ENCODE measurements at places on chromosomes 3 and 15.

DNA sequence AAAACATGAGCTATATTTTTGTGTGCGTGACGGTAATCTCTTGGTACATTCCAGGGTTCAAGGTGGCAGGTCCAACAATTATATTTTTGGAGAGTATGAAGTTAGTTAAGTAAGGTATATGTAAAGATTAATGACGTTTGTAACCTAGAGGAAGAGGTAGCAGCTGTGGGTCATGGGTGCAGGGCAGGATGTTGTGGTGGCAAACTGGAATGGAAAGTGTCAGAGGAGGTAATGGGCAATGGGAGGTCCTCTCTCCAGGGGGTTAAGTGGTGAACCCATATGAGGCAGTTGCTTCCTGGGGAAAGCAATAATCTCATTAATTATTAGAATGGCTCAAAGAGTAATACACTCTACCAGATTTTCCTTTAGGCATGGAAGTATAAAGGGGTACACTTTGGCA, 1.0 kb upstream of the CD200R1L start:
- H3K27ac ChIP-seq, result no peak overlapping the region
- no peak for DNase-seq
- peaks cover 45% of the 10 kb centered on the region for H3K36me3 ChIP-seq
- no peak overlapping the region for H3K4me3 ChIP-seq
- no peaks in the 10 kb centered on the region for H3K4me1 ChIP-seq

- peaks cover 6% of the 10 kb centered on the region for H3K4me1 ChIP-seq
- no peak overlapping the region for H3K27ac ChIP-seq
- no peak for DNase-seq
These were observed 276.2 kb upstream of the TBC1D5 start for GRCh38 chr3:18018491-18019160.

- no peak for DNase-seq
- no peak overlapping the region for H3K27ac ChIP-seq
- H3K27me3 ChIP-seq, result peaks cover 29% of the 10 kb centered on the region
- H3K36me3 ChIP-seq, result peaks cover 6% of the 10 kb centered on the region
- peaks cover 51% of the 10 kb centered on the region for H3K4me1 ChIP-seq
These were observed 2.9 kb upstream of the DNAJB8 start for GRCh38 chr3:128469556-128469955.

- peaks cover 18% of the 10 kb centered on the region for H3K36me3 ChIP-seq
- peaks cover 6% of the 10 kb centered on the region for H3K27me3 ChIP-seq
- DNase-seq, result no peak
- H3K4me3 ChIP-seq, result no peak overlapping the region
These were observed 131.7 kb downstream of the XXYLT1 start for GRCh38 chr3:195139091-195139875.

DNA sequence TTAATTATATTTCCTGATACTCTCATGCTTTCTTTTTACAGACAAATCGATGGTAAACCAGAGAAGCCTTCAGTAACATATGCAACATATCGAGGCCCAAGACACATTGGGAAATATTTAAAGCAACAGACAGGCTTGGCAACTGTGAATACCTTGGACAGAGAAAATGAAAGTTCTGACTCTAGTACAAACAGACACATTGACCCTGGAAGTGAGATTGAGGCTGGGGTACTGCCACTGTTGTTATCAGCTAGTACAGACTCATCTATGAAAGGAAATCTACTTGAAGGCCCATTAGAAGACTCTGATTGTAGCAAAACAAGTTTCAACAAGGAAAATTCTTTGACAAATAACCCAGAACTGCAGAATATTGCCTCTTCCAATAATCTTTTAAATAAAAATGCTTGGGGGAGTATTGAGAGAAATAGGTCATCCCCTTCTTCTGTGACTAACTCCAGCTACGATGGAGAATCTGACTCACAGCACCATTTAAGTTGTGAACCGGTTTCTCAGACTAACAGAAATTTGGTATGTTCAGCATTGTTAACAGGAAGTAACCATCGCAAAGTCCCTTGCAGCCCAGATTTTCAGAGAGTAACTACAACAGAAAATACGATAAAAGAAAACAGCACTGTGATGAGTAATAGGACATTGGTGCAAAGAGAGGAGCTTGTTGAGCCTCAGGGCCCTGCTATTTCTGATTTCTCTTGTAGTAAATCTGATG, 50.2 kb downstream of the CRYBG3 start:
- no peaks in the 10 kb centered on the region for H3K27me3 ChIP-seq
- peaks cover 1% of the 10 kb centered on the region for H3K4me1 ChIP-seq
- H3K27ac ChIP-seq, result no peak overlapping the region
- no peak overlapping the region for H3K4me3 ChIP-seq

GRCh38 chr15:95822961-95823360, 507.5 kb upstream of the NR2F2 start:
- no peak overlapping the region for H3K4me3 ChIP-seq
- H3K27ac ChIP-seq, result no peak overlapping the region
- no peaks in the 10 kb centered on the region for H3K36me3 ChIP-seq
- H3K27me3 ChIP-seq, result no peaks in the 10 kb centered on the region
- H3K4me1 ChIP-seq, result peaks cover 1% of the 10 kb centered on the region
- DNase-seq, result no peak

- peaks cover 7% of the 10 kb centered on the region for H3K4me1 ChIP-seq
- DNase-seq, result no peak
- H3K36me3 ChIP-seq, result peaks cover 22% of the 10 kb centered on the region
- no peak overlapping the region for H3K27ac ChIP-seq
- H3K27me3 ChIP-seq, result peaks cover 3% of the 10 kb centered on the region
These were observed 30.3 kb upstream of the ESYT3 start for GRCh38 chr3:138404121-138404520.

GRCh38 chr3:71676931-71677330, 48.3 kb downstream of the EIF4E3 start:
- H3K27me3 ChIP-seq, result peaks cover 3% of the 10 kb centered on the region
- DNase-seq, result no peak
- peaks cover 30% of the 10 kb centered on the region for H3K4me1 ChIP-seq

DNA sequence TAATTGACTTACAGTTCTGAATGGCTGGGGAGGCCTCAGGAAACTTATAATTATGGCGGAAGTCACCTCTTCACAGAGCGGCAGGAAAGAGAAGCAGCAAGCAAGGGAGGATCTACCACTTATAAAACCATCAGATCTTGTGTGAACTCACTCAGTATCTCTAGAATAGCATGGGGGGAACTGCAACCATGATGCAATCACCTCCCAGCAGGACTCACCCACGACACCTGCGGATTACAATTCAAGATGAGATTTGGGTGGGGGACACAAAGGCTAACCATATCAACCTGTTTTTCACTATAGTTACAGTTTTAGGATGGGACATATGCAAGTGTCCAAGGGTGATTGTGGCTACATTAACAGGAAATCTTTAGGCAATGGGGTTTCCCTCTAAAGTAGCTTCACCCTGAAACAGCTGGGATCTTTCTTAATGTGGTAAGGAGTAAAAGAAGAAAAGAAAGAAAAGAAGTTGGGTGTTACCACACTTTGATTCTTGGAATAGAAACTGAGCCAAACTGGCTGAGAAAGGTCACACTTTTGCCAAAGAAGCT, 453.8 kb downstream of the OTOL1 start:
- H3K4me3 ChIP-seq, result no peak overlapping the region
- no peaks in the 10 kb centered on the region for H3K36me3 ChIP-seq
- no peaks in the 10 kb centered on the region for H3K4me1 ChIP-seq
- DNase-seq, result no peak
- no peaks in the 10 kb centered on the region for H3K27me3 ChIP-seq
- no peak overlapping the region for H3K27ac ChIP-seq

- no peaks in the 10 kb centered on the region for H3K27me3 ChIP-seq
- no peak overlapping the region for H3K4me3 ChIP-seq
- no peaks in the 10 kb centered on the region for H3K4me1 ChIP-seq
These were observed 2.4 kb upstream of the CFAP91 start for GRCh38 chr3:119700269-119700919.

DNA sequence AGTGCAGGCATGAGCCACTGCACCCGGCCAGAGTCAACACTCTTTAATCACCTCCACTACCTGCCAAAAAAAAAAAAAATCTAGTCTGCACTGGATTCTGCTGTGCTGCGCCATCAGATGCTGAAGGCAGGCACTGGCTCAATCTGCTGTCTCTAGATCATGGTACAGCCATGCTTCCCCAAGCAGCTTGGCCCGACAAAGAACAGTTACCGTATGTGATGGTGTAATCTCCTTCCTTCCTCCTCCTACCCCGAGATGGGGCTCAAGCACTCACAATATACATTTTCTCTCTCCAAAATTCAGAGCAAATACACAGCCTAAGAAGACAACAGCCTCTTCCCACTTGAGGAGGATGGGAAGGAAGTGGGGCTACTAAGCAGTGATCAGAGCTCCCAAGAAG, 45.1 kb downstream of the DAPK2 start:
- no peak overlapping the region for H3K4me3 ChIP-seq
- H3K4me1 ChIP-seq, result peaks cover 7% of the 10 kb centered on the region

DNA sequence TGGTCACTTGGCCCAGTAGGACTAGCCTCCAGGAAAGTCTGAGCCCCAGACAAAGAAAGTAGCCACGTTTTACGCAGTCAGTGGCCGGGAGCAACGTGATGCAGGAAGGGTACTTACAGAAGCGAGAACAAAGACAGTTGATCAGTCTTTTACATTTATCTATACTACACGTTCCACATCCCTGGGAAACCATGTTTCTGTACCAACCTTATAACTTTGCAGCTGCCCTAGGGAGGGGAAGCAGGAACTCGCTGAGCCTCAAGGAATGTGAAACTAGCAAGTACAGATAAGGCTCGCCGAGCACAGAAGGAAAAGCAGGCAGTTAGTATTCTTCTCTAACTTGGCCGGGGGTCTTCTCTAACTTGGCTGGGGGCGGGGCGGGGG, 3.4 kb upstream of the KNL1 start:
- H3K4me3 ChIP-seq, result peak overlapping the region; percentile 56
- peaks cover 18% of the 10 kb centered on the region for H3K27me3 ChIP-seq
- no peak overlapping the region for H3K27ac ChIP-seq
- H3K4me1 ChIP-seq, result peaks cover 7% of the 10 kb centered on the region
- no peaks in the 10 kb centered on the region for H3K36me3 ChIP-seq
- DNase-seq, result no peak

DNA sequence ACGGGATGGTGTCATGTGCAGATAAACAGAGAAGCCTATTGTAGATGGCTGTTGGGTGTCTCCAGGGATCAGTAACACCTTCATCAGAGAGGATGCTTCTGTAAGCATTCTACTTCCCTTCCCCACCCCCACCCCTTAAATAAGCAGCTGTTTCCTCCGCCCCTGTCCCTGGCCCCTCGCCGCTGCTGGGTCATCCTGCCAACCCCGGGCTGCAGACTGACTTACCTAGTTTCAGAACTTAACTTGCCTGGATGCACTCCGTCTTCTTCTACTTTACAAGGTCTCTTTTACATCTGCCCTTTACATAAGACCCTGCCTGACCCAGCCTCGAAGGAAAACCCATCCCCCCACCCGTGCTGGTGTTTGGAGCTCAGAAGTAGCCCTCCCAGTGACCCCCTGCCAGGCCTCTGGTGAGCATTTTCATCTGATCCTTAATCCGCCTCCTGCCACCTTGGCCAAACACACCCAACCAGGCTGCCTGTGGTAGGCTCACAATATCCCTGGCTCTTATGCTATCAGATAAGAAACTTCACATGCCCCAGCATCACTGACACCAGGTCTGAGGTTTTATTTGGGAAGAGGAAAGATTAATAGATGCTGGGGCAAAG, 103.0 kb upstream of the HES1 start:
- no peaks in the 10 kb centered on the region for H3K4me1 ChIP-seq
- no peak overlapping the region for H3K27ac ChIP-seq
- H3K27me3 ChIP-seq, result peaks cover 14% of the 10 kb centered on the region
- H3K4me3 ChIP-seq, result no peak overlapping the region
- no peak for DNase-seq

- H3K4me1 ChIP-seq, result peaks cover 2% of the 10 kb centered on the region
- no peak for DNase-seq
- H3K27me3 ChIP-seq, result no peaks in the 10 kb centered on the region
- no peak overlapping the region for H3K27ac ChIP-seq
- no peaks in the 10 kb centered on the region for H3K36me3 ChIP-seq
These were observed 177.0 kb downstream of the ZBBX start for GRCh38 chr3:167203062-167203461.

DNA sequence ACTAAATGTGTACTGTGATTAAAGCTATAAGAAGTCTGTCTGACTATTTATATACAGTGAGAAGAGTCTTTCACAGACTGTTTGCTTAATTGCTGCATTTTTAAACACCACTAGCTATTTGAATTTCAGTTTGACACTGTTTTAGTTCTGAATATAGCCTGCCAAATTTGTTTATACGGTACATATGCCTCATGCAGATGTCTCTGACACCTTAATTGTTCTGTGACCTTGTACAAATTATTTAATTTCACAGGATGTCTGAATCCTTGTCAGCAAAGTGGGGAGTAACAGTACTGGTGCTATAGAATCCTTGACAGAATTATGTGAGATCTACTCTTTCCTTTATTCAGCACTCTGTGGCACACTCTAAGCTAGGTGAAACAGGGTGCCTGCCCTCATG, 125.5 kb downstream of the MBNL1 start:
- no peak overlapping the region for H3K4me3 ChIP-seq
- peaks cover 4% of the 10 kb centered on the region for H3K27me3 ChIP-seq
- H3K4me1 ChIP-seq, result peaks cover 19% of the 10 kb centered on the region
- no peak overlapping the region for H3K27ac ChIP-seq

- DNase-seq, result no peak
- peaks cover 10% of the 10 kb centered on the region for H3K27me3 ChIP-seq
- peaks cover 11% of the 10 kb centered on the region for H3K4me1 ChIP-seq
- H3K4me3 ChIP-seq, result no peak overlapping the region
These were observed 376.2 kb downstream of the FEZF2 start for GRCh38 chr3:61997101-61997500.

DNA sequence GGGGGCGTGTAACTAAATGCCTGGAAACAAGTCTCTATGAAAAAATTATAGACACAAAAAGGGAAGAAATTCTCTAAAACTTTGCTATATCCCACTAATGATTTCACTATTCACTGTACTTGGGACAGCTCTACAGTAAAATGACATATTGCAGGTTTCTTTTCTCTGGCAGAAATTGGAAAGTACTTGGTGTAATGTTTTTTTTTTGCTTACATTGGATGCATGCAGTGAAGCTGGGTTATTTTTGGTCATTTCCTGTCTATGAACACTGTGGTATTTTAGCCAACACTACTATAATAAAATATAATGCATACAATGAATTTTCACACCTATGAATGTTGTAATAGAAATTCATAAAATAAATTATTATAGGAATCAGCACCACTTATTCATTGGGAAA, 109.7 kb downstream of the LRRC49 start:
- H3K36me3 ChIP-seq, result peaks cover 21% of the 10 kb centered on the region
- no peaks in the 10 kb centered on the region for H3K4me1 ChIP-seq
- H3K27me3 ChIP-seq, result peaks cover 2% of the 10 kb centered on the region
- no peak overlapping the region for H3K27ac ChIP-seq
- no peak overlapping the region for H3K4me3 ChIP-seq
- no peak for DNase-seq

- H3K36me3 ChIP-seq, result no peaks in the 10 kb centered on the region
- no peak overlapping the region for H3K27ac ChIP-seq
- peaks cover 11% of the 10 kb centered on the region for H3K4me1 ChIP-seq
- no peak overlapping the region for H3K4me3 ChIP-seq
These were observed 96.7 kb downstream of the TOP2B start for GRCh38 chr3:25567806-25568524.

- peaks cover 2% of the 10 kb centered on the region for H3K27me3 ChIP-seq
- no peaks in the 10 kb centered on the region for H3K36me3 ChIP-seq
- no peaks in the 10 kb centered on the region for H3K4me1 ChIP-seq
- no peak overlapping the region for H3K4me3 ChIP-seq
- no peak for DNase-seq
- no peak overlapping the region for H3K27ac ChIP-seq
These were observed 8.3 kb downstream of the CCDC13 start for GRCh38 chr3:42764561-42765295.

Measured in glutamatergic neuron (in vitro differentiated cells).